ENCODE measurements at places on chromosomes 5 and 9. TPM values are rescaled to one million over a fixed set of nuclear protein-coding genes. Genes with fewer than 3 reads are reported as not detected.

- no peak for DNase-seq
Observed at GRCh38 chr5:148973455-148973854, 89.4 kb downstream of the SH3TC2 start.

- no peak for DNase-seq
Observed at GRCh38 chr9:94017939-94018531, 62.9 kb upstream of the BARX1 start.

DNA sequence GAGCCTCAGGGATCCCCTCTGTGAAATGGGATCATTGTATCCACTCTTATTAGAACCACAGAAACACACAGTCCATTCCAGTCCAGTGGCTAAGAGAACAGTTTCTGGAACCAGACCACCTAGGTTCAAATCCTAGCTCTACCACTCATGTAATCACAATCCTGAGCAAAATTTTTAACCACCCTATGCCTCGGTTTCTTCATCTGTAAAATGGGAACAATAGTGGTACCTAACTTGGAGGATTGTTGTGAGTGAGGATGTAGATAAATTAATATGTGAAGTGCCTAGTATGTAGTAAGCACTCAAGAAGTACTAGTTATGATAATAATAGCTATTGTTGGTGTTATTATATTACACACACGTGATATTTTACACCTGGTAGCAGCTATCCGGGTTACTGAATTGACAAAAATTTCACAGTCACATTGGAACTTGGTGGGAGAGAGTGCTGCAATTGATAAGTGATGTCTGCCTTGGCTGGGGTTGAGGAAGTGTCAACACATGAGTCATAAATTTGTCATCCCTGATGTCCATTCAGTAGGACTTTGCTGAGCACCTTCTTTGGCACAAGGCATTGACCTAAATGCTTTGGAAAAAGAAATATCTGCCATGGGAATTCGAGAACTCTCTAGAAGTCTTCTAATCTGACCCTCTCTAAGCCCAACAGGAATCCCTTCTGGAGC, 68.4 kb downstream of the COL27A1 start:
- DNase-seq = no peak

GRCh38 chr5:114782177-114782576, 387.5 kb downstream of the TRIM36 start:
- DNase-seq = no peak

DNA sequence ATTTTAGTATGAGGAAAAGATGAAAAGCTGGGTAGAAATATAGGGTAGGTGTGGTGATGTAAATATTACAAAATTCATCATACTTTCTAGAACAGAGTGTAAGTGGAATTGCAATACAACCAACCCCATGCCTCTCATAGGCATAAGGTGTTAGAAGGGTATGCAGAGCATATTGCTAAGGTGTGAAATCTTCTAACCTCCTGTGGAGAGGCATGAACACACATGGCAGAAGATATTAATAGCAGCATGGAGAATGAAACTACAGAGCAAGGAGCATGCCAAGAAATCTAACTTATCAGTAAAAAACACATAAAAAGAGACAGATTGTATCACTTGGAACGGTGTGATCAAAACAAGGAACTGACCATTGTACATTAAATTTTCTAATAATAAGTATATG, 441.5 kb downstream of the CDH18 start:
- no peak for DNase-seq

DNA sequence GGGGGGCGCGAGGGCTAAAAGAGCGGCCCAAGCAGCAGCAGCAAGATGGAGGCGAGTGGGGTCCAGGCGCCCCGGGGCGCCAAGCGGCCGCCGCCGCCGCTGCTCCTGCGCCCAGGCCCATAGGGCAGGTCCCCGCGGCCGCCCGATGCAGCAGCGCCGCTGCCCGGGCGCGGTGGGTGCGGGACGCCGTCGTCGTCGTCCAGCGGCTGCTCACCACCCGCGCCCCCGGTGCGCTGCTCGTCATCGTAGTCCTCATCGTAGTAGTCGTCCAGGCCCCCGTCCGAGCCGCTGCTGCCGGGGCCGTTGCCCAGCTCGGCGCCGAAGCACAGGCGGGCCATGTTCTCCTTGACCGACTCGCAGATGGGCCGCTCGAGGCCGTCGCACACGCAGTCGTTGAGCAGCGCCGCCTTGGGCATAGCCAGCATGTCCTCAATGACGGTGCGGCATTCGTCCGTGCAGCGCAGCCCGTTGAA, 1.5 kb downstream of the GAS1 start:
- DNase-seq = no peak

DNA sequence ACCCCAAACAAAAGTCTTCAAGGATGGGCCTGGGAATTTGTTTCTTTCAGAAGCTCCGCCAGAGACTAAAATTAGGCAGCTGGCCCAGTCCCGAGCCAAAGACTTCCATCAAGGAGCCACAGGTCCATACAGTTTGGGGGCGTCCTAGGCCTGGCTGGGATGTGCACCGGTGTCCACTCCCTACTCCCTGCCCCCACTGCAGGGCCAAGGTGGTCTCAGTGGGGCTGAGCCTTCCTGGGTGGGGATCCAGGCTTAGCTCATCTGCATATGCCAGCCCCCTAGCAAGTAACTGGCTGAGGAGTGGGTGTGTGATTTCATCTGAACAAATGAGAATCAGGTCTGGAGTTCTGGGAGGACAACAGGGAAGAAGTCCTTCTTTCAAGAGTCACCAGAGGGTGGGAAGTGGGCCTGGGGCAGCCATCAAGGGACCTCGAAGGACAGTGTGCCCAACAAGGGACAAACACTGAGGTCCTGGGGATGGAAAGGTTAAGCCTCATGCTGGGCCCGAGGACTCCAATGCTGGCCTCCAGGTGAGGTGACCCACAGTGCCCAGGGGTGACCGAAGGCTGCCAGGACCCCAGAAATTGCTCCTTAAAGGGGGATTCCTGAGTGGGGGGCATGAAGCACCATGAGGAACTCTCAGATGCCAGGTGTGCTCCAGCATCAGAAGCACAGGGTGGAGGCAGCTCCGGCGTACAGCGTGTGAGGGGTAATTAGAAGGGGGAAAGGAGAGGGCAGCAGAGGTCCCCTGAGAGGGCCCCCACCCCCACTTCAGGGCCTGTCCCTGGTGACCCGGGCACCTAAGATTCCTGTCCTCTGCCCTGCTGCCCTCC, 91.3 kb downstream of the ZNF354C start:
- DNase-seq = no peak

- no peak for DNase-seq
Observed at GRCh38 chr9:77831781-77832180, 183.7 kb upstream of the GNA14 start.

GRCh38 chr5:88899096-88899737, 16.2 kb upstream of the MEF2C start:
- DNase-seq = no peak

Gene KLF4
- polyA plus RNA-seq = 11.0 TPM

Gene PITX1
- polyA plus RNA-seq = not detected

Gene GABRG2
- polyA plus RNA-seq = 0.04 TPM

Data from right renal pelvis (tissue), 4 donors.